ENCODE measurements at places on chromosomes 2 and 18.

- no peak for DNase-seq
Measured at GRCh38 chr18:32701313-32701712, 71.5 kb downstream of the KLHL14 start.

DNA sequence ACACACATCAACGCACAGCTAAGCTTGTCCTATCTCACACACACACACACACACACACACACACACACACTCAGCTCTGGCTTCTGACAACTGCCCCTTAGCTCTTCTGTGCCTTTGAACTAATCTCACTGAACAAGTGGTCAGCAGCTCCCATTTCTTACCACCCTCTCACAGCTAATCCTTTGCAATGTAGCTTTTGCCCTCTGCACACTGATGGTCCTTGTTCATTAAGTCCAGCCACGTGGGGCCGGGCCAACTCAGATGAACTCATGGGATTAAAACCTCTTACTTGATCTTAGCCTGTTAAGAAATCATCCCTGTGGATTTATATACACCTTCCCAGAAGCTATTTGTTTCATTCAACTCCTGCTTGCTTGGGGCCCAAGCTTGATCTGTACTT is 36.6 kb downstream of the DPYSL5 start:
- DNase-seq, result no peak

GRCh38 chr2:136141510-136142149 is 23.7 kb upstream of the CXCR4 start:
- no peak for DNase-seq

DNA sequence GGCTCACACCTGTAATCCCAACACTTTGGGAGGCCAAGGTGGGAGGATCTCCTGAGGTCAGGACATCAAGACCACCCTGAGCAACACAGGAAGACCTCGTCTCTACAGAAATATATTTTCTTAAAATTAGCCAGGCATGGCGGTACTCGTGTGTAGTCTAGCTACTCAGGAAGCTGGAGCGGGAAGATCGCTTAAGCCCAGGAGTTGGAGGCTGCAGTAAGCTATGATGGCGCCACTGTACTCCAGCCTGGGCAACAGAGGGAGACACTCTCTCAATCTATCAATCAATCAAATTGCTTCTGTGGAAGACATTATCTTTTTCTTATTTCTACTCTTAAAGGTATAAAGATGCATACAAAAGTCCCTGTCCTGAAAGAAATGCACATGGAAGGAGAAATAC is 11.3 kb downstream of the FEZ2 start:
- no peak for DNase-seq

GRCh38 chr2:98859323-98859722 is 76.7 kb downstream of the CRACDL start:
- DNase-seq, result no peak

DNA sequence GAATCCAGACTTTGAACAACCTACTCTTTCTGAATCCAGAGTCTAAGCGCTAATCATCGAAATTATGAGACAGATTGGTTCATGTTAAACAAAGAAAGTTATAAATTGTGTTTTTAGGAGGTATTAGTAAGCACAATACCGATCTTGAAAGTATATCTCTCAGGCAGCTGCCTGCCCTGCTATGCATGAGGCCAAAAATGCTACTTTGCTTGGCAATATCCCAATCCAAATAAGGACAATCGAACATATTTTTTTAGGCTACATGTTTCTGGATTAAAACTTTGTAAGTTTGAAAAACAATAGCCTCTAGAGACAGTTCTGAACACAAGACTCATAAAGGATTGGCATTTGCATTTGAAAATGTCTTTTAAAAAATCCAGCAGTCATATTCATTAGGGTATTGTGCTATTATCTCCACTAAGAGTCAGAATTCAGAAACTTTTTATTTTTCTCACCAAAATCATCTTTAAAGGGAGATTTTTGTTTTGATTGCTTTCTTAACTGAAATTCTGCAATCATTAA is 167.1 kb downstream of the PDE1A start:
- DNase-seq, result no peak

- DNase-seq, result no peak
Measured at GRCh38 chr2:117257362-117257761, 557.1 kb upstream of the DDX18 start.

- no peak for DNase-seq
Measured at GRCh38 chr2:241575624-241576292, 17.2 kb downstream of the BOK start.

DNA sequence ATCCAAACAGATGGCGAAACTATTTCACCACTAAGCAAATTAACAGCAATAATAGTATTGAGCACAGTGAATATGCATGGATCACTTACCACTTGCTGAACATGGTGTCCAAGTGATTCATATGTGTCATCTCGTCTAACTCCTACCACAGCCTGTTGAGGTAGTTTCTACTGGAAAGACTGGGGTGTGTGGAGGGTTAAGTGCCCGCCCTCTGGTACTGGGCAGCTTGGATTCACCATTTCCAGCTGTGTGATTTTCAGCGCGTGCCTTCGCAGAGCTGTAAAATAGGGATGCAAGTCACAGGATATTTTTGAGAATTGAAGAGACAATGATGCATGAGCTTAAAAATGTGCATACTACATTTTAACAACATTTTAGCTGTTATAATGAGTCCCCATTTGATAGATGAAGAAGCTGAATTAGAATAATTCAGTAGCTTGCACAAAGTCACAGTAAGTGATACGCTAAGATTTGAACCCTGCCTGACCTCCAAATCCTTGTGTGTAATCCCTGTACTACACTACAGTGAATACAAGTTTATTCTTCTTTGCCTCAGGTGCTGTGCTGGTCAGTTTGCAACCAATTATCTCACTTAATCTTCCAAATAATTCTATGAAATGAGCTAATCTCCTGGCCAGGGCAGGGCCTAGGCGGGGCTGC is 75.2 kb upstream of the SIX2 start:
- DNase-seq, result no peak

GRCh38 chr2:85737481-85737880 is 16.3 kb upstream of the ATOH8 start:
- DNase-seq, result no peak

- DNase-seq, result no peak
Measured at GRCh38 chr2:239181074-239181902, 219.5 kb downstream of the HDAC4 start.

DNA sequence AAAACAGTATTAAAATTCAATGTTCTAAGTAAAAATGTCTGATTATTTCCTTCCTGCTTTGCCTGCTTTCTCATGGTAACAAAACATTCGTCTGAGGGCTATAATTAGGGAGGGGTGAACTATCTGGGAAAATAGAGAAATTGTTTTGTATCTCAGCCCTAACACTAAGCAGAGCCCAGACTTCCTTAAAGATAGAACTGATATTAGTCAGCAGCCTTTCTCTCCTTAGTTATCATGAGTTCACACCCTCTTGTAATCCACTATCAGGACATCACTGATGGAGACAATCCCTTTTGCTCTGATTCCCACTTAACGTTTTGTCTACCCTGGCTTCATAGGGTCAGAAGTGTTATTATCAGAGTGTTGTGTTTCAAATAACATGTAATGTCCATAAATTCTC is 701.1 kb upstream of the ZEB2 start:
- no peak for DNase-seq

DNA sequence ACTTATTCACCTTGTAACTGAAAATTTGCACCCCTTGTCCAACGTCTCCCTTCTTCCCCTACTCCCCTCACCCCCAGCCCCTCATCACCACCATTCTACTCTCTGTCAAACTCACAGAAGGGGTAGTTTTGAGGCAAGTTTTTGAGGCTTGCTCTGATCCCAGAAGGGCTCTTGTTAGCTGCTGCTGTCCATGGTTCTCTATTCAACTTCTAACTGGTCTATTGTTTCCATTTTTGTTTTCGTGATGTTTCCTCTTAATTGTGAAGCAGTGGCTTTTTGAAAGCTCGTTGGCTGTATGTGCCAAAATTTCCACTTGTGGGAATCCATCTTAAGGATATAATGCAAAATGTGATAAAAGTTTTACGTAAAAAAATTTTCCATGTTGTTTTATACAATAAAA is 92.5 kb upstream of the CRACDL start:
- no peak for DNase-seq

DNA sequence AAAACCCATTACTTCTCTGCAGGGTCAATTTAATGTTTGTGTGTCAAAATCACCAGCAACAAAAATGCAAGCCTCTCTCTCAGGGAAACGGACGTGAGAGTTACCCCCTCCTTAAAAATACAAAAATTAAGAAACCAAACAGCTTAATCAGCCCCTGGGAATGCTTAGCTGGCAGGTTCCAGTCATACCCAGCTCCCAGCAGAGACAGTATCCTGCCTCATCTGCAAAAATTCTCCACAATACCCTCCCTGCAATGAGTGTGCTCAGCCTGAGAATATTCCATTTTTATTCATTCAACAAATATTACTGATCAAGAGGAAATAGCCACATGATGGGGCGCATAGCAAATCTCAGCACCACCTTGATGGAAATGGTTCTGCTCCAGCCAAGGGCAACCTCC is 36.3 kb downstream of the ST8SIA5 start:
- DNase-seq, result no peak

GRCh38 chr2:49164729-49165128 is 10.4 kb upstream of the FSHR start:
- no peak for DNase-seq

- DNase-seq, result no peak
Measured at GRCh38 chr2:94923196-94923595, 52.0 kb downstream of the TEKT4 start.

GRCh38 chr2:138296365-138296764 is 205.2 kb upstream of the SPOPL start:
- no peak for DNase-seq

DNA sequence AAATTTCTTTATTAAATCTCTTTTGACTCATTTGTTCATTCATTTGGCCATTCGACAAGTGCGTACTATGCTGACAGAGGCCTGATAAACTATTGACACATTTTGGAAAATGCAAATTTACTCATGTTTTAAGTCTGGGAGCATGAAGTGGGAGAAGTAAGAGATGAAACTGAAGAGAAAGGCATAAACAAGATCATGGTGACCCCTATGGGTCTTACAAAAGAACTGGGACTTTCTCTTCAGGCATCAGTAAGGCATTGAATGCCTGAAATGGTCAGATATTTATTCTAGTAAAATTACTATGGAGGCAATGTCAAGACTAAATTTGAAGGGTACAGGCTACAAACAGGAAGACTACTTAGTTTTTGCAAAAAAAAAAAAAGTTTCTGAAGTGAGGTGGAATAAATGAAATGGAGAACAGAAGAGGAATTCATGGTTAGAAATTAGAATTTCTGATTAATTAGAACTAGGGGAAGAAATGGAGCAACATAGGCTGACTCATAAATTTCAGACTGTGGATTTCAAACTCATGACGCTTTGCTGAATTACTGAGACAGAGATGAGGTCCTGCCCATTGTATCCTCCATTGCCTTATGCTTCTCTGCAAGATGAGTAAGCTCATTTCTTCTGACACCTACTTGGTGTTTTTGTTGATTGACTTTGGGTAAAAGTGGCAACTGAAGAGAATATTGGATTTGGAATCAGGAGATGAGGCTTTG is 32.7 kb downstream of the VSNL1 start:
- no peak for DNase-seq

DNA sequence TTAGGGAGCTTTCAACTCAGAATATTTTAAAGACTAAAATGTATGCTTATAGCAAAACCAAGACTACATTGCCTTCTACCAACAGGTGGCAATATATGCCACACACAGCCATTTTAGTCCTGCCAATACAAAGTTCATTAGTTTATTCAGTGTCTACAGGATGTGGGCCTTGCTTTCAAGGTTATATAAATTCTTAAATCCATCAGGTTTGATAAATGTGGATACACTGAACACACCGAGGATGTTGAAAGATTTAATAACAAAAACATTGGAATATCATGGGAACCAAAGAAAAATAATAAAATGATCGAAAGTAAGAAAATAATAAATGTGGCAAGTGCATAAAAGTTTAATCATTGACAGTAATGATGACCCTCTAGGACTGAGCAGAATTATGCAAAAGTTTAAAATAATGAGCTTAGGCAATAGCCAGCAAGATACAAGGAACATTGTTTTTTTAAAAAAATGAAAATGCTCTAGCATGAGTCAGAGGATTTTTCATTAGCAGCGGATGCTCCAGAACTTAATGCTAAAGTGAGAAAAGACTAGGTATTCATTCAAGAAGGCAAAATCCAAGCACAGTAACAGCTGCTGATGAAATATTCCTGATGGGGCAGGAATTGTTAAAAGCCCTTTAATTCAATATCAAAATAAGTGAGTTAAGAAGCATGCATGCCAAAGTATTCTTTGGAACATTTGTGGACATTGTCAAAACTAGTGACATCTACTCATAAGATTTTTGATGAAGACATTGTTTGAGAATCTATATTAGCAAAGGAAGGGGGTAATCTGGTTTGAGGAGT is 14.2 kb downstream of the SCN9A start:
- no peak for DNase-seq

- no peak for DNase-seq
Measured at GRCh38 chr2:70603066-70603465, 49.4 kb upstream of the TGFA start.

- no peak for DNase-seq
Measured at GRCh38 chr2:10533811-10534321, 85.7 kb upstream of the ODC1 start.

DNA sequence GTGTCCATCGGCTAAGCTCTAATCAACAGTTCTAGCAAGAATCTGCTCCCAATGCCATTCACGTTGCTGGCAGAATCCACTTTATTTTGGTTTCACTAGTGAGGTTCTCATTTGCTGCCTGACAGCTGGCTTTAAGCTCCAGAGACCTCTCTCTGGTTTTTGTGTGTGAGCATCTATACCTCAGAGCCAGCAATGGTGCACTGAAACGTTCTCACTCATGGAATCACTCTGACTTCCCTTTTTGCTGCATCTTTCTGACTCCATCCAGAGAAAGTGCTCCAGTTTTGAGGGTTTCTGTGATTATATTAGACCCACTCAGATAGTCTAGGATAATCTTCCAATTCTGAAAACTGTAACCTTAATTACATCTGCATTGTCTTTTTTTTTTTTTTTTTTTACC is 596.6 kb downstream of the RNF144A start:
- DNase-seq, result no peak

GRCh38 chr2:124120246-124120645 is 95.2 kb downstream of the CNTNAP5 start:
- no peak for DNase-seq

DNA sequence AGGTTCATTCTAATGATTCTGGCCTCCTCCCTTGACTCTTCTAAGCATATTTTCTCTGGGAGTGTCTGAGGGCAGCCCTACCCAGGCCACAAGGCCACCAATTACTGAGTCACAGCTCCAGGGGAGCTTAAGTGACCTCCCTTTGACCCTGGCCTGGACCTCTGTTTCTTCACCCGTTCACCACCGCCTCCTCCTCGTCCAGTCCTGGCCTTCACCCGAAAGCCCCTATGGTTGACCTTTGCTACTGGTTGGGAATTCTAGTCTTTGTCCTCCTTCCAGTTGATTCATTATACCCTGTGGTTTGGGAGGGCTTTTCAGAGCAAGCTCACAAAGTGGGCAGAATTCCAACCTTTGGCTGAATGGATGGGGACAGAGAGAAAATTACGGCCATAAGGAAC is 72.6 kb downstream of the NRP2 start:
- DNase-seq, result no peak

GRCh38 chr2:80288576-80288975 is 16.0 kb downstream of the LRRTM1 start:
- no peak for DNase-seq

GRCh38 chr2:204453730-204454167 is 91.5 kb upstream of the PARD3B start:
- DNase-seq, result no peak
